ENCODE measurements at places on chromosomes 1 and 21. TPM values are rescaled to one million over a fixed set of nuclear protein-coding genes. Genes with fewer than 3 reads are reported as not detected.

PBX1 gene
- 52.2 TPM for total RNA-seq

GRCh38 chr1:1079408-1080121 is 5.5 kb upstream of the RNF223 start:
- DNase-seq = peak; percentile 75

GRCh38 chr1:112461200-112461871 is 47.4 kb upstream of the WNT2B start:
- DNase-seq = no peak

MRPL39 gene
- 40.7 TPM for total RNA-seq

AGMAT gene
- 0.11 TPM for total RNA-seq

DNA sequence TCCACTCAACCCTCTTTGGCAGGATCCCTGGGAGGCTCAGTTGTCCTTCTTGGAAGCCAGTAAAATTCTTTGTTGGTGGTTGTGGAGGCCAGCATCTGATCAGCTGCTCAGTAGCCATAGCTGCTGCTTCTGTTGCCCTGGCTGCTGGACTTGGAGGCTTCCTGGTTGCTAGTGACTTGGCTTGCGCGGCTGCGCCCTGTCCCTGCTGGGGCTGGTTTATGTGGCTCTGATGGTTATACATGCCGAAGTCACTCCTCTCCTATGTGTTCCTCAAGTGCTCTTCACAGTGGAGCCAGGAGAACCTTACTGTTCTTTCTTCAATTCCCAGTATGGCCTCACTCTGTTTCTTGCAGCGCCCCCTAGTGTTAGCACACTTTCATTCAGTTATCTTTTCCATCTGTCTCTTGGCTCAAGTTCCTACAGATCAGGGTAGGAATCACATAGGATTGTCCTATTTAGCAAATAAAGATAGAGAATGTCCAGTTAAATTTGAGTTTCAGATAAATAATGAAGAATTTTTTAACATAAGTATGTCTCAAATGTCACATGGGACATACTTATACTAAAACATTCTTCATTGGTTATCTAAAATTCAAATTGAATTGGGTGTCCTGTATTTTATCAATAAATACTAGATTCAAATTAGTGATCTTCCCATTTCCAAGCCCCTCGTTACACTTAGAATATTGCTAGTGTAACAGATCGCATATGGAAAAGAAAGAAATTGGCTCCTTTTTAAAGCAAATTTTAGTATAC is 176.5 kb downstream of the TGFB2 start:
- DNase-seq = no peak

GRCh38 chr1:229070168-229070567 is 200.7 kb upstream of the RAB4A start:
- peak; percentile 88 for DNase-seq

DNA sequence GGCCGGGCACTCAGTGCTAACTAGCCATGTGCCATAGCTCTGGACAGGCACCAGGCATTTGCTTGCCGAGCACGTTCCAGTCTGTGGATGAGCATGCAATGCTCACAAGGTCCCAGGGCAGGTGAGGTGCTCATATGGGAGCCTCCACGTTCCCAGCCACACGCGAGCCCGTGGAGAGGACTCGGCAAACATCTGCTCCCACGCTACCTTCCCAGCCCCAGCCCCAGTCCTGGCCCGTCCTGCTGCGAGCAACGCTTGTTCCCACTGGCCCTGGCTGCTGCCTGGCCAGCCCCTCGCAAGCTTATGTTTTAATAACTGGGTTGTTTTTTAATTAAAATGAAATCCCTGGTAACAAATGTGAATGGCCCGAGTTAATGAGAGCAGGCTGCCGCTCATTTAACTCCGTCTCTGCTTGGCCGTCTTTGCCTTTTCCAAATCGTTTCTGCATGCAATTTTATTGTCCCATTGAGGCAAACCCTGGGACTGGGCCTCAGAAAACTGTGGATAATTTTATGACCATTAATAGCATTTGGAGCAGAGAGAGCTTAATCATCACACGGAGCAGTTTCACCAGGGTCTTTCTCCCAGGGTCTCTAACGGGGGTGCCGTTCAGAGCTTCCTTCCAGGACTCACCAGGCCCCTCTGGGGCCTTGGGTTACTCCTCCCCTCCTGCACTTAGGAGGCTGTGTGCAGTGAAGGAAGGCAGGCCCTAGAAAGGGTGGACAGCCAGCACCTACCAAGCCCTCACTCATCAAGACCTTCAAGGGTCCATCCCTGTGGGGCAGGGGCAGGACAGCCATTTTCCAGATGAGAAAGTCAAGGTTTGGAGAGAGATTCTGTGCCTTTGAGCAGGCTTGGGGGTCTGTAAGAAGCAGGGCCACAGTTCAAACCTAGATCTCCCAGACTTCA is 136.8 kb downstream of the GLIS1 start:
- peak; percentile 27 for DNase-seq

FASLG gene
- 0.27 TPM for total RNA-seq

GRCh38 chr1:3652548-3653285 is 401 bp downstream of the TP73 start:
- no peak for DNase-seq

TMEM200B gene
- total RNA-seq = 2.1 TPM

GRCh38 chr1:44227211-44227610 is 13.9 kb downstream of the DMAP1 start:
- peak; percentile 77 for DNase-seq

MORN1 gene
- 3.6 TPM for total RNA-seq

DNA sequence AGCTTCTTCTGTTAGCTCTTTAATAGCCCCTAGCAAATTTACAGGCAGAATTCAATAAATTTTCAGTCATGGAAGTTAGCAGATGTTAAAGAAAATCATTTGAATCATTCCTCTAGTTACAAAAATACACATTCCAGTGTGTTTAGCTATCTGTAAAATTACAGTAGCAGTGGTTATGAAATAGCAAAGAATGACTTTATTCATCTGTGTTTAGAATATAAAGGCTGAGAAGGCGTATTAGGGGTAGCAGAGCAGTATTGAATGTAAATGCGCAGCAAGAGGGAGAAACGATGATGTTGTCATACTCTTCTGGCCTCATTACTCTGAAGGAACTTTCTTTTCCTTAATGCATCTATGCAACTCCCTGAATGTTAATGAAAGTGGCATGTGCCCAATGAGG is 106.2 kb upstream of the CYYR1 start:
- no peak for DNase-seq

GRCh38 chr1:118335331-118335732 is 150.3 kb upstream of the SPAG17 start:
- DNase-seq = no peak

- DNase-seq = no peak
These were observed 133.4 kb downstream of the PLPPR5 start for GRCh38 chr1:98870959-98871903.

DNASE2B gene
- total RNA-seq = not detected

- no peak for DNase-seq
These were observed 26.0 kb downstream of the ROR1 start for GRCh38 chr1:63799820-63800219.

- no peak for DNase-seq
These were observed 431 bp downstream of the EEIG2 start for GRCh38 chr1:108560189-108560873.

GNG12 gene
- total RNA-seq = 38.8 TPM

GRCh38 chr1:82343381-82343780 is 542.6 kb downstream of the ADGRL2 start:
- no peak for DNase-seq

GRCh38 chr1:94614168-94614815 is 72.7 kb upstream of the F3 start:
- no peak for DNase-seq

GRCh38 chr1:243312952-243313634 is 57.3 kb downstream of the SDCCAG8 start:
- no peak for DNase-seq

GRCh38 chr1:211610779-211611556 is 32.0 kb upstream of the SLC30A1 start:
- no peak for DNase-seq

GRCh38 chr1:67759066-67759465 is 74.1 kb downstream of the GADD45A start:
- DNase-seq = no peak

PRKAA2 gene
- total RNA-seq = 143 TPM

DNA sequence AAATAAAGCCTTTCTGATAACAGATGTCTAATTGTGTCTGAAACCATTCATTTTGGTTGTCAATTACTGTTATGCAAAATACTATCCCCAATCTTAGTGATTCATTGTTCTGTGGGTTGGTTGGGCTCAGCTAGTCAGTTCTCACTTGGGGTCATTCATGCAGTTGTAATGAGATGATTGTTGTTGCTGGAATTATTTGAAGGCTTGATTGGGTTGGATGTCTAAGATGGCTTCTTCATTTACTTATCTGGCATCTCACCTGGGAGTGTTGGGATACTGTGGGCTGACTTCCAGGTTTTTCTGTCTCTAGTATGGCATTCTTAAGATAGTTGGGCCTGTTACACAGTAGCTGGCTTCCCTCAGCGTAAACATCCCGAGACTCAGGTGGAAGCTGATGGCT is 217.8 kb upstream of the B3GALT2 start:
- no peak for DNase-seq

GRCh38 chr1:38029685-38030511 is 16.7 kb downstream of the POU3F1 start:
- DNase-seq = peak; percentile 70

SERINC2 gene
- 2.8 TPM for total RNA-seq

THRAP3 gene
- 86.5 TPM for total RNA-seq

TMOD4 gene
- total RNA-seq = not detected
